ENCODE measurements at places on chromosomes 3 and 15. TPM values are rescaled to one million over a fixed set of nuclear protein-coding genes. Genes with fewer than 3 reads are reported as not detected.

GRCh38 chr3:132232231-132232792 is 84.9 kb upstream of the ACP3 start:
- no peak for DNase-seq

The DRD3 gene
- total RNA-seq, result not detected

- DNase-seq, result peak; percentile 70
These were observed 74.1 kb downstream of the LRTM1 start for GRCh38 chr3:54853573-54854404.

DNA sequence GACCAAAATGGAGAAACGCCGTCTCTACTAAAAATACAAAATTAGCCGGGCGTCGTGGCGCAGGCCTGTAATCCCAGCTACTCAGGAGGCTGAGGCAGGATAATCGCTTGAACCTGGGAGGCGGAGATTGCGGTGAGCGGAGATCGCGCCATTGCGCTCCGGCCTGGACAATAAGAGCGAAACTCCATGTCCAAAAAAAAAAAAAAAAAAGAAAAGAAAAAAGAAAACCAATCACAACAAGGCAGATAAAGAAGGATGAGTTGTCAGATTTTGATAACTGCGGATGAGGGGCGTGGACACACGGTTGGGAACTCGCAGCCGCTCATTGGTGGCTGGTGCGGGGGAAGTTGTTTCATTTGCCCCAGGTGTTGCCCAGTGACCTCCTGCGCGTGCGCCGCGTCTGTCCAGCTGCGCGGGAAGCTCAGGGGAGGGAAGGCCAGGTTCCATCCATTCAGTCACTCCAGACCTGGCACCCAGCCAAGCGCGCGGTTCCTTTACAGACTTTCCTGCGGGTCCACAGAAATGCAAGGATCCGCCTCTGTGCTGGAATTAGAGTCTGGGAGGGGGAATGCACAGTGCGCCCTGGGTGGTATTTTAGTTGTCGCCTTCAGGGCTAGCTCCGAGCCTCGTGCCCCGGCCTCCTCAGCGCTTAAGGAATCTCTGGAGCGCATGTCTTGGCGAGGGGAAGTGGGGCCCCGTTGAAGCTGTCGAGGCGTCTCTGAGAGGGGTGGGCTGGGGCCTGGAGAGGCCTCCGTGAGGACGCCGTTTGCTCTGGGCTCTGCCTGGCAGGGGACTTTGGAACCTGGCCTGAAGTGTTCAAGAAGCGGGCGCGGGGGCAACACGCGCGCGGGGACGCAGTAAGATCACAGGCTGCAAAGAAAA is 708 bp upstream of the GCHFR start:
- DNase-seq, result peak; percentile 56

The SNX33 gene
- 11.4 TPM for total RNA-seq
